ENCODE measurements at places on chromosomes 2 and 18. TPM values are rescaled to one million over a fixed set of nuclear protein-coding genes. Genes with fewer than 3 reads are reported as not detected.

GRCh38 chr2:8821276-8822217 is 15.9 kb downstream of the KIDINS220 start:
- no peak for DNase-seq

DNA sequence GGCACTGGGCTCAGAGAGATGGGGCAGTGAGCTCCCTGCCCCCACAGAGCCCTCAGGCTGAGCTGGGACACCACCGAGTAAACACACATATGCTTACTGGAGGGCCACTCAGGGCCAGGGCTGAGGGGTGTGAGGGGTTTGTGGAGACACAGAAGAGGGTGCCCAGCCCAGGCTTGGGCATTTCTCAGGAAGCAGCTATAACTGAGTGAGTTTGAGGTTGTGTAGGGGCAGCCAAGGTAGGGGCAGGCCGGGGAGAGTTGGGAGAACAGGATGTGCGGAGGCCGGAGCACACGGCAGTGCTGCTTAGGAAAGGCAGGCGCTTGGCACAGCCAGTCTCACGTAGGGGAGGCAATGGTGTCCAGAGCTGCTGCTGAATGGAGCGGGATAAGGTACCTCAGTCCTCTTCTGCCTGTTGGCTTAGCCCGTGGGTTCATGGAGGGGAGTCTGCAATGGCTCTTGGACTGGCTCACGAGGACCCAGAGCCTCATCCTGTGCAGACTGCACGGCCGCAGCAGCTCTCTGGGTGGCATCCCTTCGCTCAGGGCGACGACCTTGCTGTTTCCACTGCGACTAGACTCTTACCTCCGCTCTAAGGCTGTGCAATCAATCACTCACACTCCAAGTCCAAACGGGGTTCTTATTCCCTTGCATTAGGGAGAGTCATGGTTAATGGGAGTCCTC is 466.1 kb upstream of the HS6ST1 start:
- DNase-seq: no peak

GRCh38 chr18:7366597-7366996 is 135.7 kb downstream of the LRRC30 start:
- DNase-seq: no peak

GRCh38 chr2:113692698-113693428 is 63.6 kb downstream of the SLC35F5 start:
- DNase-seq: no peak

DNA sequence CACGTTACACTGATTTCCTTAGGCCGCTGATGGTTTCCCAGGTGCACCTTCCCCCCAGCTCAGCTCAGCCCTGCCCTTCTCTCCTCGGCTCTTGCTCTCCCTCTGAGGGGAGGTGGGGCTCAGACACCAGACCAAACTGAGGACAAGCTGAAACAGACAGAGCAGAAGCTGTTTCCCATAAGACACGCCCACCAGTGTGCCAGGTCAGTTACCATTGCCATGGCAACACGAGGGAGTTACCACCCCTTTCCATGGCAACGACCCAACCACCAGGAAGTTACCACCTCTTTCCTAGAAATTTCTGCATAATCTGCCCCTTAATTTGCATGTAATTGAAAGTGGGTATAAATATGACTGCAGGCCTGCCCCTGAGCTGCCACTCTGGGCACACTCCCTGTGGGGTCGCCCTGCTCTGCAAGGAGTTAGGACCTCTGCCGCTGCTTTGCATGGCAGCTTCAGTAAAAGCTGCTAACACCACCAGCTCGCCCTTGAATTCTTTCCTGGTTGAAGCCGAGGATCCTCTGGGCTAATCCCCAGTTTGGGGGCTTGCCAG is 120.9 kb upstream of the SMIM21 start:
- no peak for DNase-seq

- DNase-seq: no peak
These were observed 1347.2 kb upstream of the DDX18 start for GRCh38 chr2:116467243-116467642.

DNA sequence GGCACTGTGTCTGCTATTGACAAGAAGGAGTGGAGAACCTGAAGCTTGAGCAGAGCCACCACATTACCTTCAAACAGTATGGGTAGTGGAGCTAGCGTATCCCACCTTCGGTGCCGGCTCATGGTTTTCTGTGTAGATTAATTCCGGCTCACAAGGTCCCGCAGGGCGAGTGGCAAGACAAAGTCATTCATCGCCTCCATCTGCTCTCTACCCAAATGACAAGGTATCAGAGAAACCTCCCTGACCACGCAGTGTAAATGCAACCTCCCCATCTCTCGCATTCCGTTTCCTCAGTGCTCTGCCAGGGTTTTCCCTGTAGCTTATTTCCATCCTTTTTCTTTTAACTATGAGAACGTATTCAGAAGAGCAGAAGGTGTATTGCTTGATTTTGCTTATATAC is 79.8 kb downstream of the MAP4K4 start:
- DNase-seq: no peak

DNA sequence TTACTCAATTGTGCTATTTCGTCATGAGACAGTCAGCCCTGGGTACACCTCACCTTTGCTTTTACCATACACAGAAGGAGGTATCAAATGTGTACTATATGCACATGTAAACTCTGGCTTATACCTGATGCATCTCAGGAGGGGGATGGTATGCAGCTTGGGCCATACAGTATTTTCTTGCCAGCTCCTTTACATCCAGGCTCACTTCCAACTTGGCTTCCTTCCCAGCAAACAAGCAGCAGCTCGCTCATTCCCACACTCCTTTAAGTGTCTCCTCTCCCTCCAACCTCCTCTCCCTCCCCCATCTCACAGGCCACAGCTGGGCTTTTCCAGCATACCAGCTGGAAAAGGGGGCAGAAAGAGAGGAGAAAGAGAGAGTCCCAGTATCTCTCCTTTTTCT is 9.6 kb downstream of the MARCHF4 start:
- DNase-seq: no peak

DNA sequence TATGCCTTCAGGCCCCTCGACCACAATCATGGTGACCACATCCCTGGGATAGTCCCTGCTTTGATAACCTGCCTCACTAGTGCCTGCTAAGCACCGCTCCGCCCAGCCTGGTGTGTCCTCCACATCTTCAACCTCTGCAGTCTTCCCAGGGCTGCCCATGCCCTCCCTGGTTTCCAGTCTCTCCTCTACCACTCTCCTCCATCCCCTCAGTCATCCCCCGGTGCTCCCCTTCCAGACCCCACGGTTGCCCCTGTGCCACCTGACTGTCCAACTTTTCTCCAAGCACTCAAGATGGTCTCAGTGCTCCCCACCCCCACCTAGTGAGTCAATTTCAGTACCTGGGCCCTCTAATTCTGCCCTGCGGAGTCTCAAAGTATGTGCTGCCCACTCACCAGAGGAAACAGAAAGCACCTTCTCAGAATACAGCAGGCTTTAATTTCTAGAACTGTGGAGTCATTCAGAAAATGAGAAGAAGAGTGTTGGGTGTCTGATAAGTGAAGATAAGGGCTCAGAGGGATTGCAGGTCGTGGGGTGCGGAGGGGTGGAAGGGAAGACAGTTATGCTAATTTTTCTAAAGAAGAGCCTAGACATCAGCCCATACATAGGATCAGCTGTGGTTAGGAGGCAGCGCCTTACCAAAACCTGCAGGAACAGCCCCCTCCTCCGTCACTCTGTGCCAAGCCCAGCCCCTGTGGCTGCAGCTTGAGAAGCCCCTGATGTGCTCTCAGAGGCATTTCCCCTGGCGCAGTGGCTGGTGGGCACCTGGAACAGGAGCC is 53.6 kb upstream of the CAB39 start:
- DNase-seq: no peak

Gene REEP1
- 0.06 TPM for total RNA-seq

Gene TLX2
- not detected for total RNA-seq

Gene DCDC2C
- total RNA-seq: not detected

Gene COBLL1
- total RNA-seq: 9.0 TPM
